ENCODE measurements at places on chromosomes 3 and 15.

DNA sequence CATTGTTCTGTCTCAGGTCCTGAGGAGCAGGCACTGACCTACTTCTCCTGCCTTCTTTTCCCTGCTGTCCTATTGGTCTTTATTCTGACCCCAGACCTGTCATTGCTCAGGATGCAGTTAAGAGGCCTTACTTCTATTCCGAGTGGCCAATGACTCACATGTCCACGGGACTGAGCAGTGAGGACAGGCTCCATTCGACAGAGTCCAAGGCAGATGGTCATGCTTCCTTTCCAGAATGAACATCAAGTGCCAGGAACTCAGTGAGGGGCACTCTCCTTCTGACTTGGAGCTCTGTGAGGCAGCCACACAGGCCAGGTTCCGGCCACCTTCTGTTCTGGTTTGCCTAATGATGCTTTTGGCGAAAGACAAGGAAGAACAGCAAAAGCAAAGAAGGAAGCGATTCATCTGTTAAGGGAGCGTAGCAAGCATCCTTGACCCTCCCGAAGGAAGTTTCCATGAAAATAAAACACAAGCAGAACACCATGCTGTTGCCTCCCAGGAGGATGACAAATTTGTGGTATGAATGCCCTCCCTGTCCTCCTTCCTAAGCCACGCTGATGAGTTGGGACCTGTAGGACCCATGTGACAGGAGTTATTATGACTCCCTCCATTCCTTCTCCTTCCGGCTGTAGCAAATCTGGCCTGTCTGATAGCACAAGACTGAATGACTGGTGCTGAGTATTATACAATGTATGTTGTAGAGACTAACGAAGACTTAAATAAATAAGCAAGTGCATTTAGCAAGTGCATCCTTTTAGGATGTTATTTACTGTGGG lies 14.4 kb upstream of the TPRG1 start:
- DNase-seq = no peak

DNA sequence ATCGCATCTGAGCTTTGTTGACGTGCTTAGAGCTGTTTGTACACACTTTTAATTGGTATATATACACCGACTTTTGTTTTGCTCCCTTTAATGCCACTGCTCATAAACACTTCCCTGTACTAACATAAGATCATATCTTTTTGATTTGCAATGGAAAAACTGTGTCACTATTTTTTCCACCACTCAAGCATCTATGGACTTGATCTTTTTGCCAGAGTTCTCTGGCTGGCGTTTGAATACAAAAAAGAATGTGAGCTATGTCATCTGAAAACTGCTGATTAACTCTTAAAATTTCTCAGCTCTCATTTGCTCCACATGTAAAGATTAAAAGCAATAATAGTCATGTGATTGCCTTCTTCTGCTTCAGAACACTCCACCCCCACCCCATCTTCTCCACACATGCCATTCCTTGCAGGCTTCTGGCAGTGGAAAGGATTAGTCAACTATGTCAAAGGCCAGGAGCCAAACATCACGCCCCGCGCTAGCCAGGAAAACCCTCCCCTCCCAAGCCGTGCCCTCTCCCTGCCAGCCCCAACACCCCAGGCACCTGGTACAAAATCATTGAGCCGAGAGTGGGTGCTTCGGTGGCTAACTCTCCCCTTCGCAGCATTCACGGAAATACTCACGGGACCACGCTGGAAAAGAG lies 123.4 kb upstream of the MEF2A start:
- DNase-seq = no peak

DNA sequence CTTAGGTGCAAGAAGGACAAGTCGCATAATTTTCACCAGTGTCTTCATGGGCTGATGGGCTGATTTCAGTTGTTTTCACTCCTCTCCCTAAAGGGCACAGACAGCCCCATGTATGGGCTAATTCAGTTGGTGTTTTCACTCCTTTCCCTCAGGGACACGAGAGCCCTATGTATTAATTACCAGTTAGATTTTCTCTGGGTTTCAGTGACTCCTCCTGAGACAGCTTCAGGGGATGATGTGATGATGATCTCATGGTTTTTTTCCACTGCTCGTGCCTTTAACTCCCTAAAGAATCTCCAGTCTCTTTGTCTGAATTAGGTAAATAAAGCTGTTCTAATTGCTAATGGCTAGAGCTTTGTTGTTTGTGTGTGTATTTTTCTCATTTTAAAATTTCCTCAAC lies 9.9 kb downstream of the RAMAC start:
- DNase-seq = no peak

DNA sequence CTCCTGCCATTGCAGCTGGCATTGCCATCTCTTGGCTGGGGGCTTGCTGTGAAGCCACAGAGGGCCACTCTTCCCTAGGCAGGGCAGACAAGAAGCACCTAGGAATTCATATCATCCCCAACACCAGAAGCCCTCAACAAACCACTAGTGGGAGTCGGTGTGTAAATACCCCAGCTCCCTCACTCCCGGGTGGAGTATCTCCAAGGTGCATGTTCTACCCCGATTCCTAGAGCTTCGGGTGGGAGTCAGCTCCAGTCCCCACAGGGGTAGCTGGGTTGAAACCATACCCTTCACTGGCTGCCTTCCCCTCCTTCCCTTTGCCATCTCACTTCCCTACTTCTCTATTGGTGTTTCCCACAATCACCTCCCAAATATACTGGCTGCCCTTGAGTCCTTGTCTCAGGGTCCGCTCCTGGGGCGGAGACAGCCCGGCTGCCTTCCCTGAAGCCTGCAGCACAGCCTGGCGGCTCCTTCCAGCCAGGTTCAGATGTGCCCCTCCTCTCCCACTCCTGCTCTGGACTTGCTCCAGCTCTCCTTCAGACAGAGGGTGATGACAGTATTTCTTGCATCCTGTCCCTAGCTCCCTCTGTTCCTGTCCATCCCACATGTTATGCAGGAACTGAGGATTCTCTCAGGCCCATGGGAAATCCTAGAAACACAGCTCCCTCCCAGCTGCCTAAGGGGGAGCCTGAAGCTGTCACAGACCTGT lies 33.3 kb downstream of the FAM3D start:
- DNase-seq = no peak

GRCh38 chr3:14823910-14824629 lies 5.3 kb downstream of the FGD5 start:
- no peak for DNase-seq

GRCh38 chr3:161550491-161551195 lies 54.0 kb downstream of the OTOL1 start:
- DNase-seq = no peak

Data from Karpas-422 (cell line).